Stimulated activated CD8-positive, alpha-beta memory T cell treated with anti-CD3 and anti-CD28 coated beads, Interleukin-15, amount 100 ng/mL, for 4 hours (primary cell): ENCODE measurements at places on chromosomes 16 and 17.

DNA sequence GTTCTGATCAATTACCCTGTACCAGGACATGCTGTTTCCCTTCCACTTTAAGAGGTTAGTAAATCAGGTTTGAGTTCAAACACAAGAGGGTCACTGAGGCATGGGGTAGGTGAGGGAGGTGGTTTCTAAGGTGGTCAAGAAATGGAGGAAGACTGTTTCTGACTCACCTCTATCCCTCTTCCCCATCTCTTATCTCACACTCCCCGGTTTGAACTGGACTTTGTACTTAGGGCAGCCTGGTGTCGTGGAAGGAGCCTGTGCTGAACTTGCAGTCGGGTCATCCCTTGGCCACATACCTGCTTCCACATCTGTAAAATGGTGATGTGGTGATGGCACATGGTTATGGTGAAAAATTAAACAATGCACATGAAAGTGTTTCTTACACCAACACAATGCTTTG is 17.2 kb upstream of the TMEM98 start:
- no peak for DNase-seq

DNA sequence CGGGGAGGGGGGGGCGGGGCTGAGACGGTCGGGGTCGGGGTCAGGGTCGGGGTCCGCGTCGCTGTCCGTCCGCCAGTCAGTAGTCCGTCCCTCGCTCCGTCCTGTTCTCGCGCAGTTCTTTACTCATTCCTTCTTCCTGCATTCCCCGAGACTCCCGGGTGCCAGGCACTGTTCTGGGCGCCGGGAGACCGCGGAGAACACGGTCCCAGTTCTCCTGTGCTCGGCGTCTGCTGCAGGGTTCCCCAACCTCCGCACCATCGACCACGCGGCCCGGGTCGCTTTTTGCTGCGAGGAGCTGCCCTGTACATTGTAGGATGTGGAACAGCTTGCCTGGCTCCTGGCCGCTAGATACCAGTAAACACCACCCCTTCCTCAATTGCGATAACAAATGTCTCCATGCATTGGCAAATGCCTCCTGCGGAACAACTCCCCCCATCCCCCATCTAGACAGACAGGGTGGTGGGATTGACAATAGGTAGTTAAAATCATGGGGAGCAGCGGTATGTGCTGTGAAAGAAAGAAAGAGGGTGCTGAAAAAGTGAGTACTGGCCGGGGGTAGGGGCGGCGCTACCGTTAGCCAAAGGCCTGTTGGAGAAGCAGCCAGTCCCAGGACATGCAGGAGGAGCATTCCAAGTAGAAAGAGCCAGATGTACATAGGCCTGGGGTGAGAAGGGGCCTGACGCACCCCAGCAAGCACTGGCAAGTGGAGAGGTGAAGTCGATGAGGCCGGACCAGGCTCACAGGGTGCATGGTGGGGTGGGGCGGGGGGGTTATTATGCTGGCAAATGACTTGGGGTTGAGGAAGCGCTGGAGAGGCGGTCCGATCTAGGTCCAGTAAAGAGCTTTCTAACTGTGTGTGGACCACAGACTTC is 631 bp downstream of the TRAF7 start:
- DNase-seq = no peak

DNA sequence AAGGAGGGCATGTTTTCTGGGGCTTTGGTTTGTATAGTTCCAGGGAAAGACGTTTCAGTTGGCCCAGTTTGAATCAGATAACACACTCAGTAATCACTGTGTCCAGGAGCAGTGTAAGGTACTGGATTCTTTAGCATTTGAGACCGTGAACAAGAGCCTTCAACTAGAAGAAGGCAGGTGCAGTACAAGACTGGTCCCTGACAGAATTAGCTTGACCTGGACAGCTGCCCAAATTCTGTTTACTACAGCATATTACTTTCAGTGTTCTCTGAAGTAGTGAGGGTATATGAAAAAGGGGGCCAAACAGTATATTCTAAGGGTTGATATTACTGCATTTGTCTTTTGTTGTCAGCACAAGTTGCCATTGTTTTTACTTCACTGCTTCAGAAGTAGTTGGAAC is 81.3 kb downstream of the COX10 start:
- no peak for DNase-seq

DNA sequence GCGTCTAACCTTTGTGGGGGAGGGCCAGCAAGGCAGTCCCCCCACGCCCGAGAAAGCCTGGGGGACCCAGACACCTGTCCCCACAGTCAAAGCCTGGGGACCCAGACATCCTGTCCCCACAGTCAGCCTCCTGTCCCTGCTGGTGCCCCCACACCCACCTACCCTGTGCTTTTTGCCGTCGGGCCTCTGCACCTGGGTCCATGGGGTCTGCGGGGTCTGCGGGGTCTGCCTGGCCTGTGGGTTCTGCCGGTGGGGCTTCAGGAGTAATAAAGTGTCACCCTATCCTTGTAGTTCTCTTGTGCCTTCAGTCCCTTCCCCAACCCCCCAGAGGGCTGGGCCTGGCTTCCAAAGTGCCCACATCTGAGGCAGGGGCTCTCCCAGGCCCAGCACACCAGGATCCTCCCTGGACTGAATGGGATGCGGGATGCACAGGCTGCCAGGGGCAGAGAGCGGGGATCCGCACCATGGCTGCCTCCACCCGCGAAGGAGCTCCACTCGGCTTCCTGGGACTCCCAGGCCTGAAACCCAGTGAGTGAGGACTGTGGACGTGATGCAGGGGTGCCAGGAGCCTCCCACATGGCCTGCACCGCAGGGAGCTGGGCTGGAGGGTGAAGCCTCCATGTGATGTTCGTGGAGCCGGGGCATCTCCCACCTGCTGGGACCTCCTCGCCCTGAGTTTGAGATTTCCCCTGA is 16.3 kb upstream of the DPEP1 start:
- no peak for DNase-seq

DNA sequence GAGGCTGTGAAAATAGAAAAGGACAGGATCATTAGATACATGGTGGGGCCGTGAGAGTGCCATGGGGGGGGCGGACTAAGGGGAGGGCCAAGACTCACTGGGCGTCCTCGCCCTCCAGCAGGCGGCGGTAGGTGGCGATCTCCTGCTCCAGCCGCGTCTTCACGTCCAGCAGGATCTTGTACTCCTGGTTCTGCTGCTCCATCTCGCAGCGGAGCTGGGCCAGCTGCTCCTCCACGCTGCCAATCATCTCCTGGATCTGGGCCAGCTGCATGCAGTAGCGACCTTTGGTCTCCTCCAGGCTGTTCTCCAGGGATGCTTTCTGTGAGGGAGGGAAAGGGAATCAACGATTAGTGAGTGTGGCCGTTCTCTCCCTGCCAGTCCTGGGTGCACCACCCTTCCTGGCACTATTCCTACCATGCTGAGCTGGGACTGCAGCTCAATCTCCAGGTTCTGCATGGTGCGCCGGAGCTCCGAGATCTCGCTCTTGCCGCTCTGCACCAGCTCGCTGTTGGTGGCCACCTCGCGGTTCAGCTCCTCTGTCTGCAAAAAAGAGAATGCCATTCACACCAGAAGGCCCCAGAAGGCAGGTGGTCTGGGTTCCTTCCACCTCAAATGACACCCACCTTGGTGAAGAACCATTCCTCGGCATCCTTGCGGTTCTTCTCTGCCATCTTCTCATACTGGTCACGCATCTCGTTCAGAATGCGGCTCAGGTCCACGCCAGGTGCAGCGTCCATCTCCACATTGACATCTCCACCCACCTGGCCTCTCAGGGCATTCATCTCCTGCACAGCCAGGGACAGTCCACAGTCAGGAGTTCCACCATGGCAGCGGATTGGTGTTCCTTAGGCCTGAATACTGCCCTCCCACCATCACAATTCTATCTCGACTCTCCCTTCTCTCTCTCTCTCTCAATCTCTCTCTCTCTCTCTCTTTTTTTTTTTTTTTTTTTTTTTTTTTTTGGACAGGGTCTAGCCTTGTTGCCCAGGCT is 3.3 kb downstream of the KRT14 start:
- DNase-seq = no peak

DNA sequence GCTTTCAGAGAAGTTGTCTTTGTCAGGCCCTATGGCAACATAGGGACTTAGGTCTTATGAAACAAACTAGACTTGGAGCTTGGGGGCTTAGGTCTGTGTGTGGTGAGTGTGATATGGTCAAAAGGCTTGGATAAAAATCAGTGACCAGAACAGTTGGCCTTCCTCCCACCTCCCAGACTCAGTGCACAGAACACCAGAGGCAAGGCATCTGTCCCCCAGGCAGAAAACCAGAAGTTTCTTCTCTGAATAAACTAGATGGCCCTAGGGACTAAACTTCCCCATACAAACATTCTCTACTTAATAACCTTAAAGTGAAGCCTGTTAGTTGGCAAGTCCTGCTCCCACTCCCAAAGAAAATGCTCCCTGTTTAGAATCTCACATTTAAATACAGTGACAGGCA is 39.2 kb upstream of the PMFBP1 start:
- no peak for DNase-seq

DNA sequence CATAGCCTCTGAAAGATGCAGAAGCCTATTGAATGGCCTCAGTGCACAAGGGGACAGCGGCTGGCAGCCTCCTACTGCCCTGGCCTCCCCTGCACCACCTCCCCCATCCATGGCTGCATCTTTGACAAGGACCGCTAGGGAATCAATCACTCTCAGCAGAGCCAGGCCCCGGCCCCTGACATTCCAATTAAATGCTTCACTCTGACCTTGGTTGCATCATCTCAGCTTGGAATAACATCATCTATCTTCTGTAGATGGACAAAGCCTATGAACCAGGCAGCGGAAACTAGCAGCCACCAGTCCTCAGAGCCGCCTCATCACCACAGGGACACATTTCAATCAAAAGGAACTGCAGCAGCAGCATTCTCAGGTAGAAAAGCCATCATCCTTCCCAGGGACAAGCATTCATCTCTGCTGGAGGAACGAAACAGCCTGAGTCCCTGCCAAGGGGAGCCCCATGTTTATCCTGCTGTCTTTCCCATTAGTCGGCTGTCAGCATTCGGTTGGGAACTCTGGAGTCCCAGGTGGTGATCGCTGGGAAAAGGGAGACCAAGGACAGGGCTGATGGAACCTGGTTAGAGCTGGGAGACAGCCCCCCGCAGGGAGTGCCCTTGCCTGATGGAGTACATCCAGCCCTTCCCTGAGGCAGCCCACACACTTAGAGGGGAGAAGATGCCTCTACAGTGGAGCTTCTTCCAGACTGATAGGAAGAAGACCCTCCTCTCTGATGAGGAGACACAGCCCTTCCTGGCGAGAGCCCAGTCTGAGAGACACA is 11.5 kb upstream of the TMEM132E start:
- no peak for DNase-seq
